ENCODE measurements at places on chromosomes 5 and 9.
A peak's percentile ranks its signal among the peaks of the same experiment; 100 is the strongest.

DNA sequence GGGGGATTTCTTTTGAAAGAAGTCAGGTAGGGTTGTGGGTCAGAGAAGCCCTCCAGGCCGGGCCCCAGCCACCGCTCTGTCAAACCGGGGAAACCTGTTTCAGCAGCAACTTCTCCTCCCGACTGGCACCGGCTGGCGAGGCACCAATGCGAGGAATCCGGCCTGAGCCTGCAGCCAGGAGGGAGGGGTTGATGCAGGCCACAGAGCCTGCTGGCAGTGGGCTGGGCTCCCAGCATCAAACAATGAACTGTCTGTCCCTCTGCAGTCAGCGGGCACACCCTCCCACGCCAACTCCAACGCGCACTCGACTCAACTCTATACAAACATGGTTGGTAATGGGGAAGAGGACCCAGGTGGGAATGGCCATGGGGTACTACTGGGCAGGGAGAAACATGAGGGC is 12.1 kb downstream of the PCDH1 start:
- DNase-seq, result peak; percentile 59

GRCh38 chr9:27563738-27564430 is 9.4 kb downstream of the C9orf72 start:
- DNase-seq, result no peak

DNA sequence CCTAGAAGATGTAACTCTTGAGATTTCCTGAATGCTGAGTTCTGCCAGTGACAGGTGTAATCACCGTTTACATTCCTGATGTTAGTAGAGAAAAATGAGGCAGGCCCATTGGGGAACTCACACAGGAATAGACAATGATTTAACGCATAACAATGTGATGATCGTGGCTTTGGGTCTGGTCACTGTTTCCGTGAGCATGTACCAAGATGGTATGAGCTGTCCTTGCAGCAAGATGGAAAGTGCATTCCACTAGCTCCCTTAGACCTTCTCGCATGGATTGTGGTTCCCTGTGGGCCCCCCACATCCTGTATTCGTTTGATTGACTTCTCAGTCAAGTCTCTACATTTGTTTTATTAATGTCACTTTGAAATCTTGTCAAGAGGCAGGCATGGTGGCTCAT is 124.0 kb upstream of the DAP start:
- DNase-seq, result no peak

GRCh38 chr9:130179331-130179907 is 7.2 kb downstream of the NCS1 start:
- no peak for DNase-seq

DNA sequence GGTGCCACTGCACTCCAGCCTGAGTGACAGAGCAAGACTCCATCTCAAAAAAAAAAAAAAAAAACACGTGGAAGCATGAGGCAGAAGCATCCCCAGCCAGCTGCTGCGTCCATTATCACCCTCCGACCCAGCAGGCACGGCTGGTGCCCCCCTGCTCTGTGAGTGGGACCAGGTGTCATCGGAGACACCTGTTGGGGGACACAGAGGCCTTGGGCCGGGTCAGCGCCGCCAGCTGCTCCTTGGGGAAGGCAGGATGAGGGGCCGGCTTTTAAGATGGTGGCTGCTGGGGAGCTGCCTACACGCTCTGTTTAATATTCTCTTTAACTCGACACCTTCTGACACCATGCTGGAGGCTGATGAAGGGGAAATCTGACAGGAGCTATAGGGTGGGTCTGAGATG is 80.2 kb upstream of the RUFY1 start:
- no peak for DNase-seq

DNA sequence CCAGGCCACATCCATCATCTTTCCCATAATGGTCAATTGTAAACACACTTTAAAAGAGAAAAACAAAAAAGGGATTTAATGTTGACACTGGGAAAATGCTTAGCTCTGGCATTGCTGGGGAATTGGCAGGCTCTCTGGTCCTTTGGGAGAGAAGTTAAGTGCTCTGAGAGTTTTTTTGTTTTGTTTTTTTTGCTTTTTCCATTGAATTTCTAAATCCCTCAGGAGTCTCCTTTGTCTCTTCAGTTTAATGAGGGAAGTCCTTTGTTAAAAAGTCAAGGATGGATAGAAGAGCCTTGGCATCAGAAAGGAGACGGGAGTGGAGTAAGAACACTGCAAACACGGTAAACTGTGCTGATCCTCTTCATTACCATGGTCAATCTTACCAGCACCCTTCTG is 7.1 kb upstream of the HAND1 start:
- no peak for DNase-seq

- peak; percentile 74 for DNase-seq
Measured at GRCh38 chr5:62578540-62578939, at the start of gene LRRC70. TSS of gene LRRC70 (plus strand) at chr5:62578819. CDS start at chr5:62579439, 620 bp downstream.

DNA sequence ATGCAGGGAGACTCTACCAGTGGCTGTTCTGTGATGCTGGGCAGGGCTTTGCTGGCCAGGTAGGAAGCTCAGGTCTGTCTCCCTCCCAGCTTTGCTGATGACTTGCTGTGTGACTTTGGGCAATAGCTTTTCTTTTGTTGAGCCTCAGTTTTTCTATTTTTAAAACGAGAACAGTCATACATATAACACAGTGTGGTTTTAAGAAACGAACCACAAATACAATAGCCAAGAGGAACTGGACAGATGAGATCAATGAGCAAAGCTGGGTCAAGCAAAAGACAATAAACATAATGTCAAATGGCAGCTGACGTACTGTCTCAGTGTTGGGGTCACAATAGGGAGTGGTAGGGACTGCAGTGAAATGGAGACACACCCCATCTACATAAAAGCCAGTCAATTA is 20.2 kb downstream of the SLIT3 start:
- no peak for DNase-seq

GRCh38 chr5:159386028-159386711 is 55.9 kb upstream of the IL12B start:
- no peak for DNase-seq

- DNase-seq, result no peak
Measured at GRCh38 chr9:134899818-134900217, 17.9 kb downstream of the FCN1 start.

DNA sequence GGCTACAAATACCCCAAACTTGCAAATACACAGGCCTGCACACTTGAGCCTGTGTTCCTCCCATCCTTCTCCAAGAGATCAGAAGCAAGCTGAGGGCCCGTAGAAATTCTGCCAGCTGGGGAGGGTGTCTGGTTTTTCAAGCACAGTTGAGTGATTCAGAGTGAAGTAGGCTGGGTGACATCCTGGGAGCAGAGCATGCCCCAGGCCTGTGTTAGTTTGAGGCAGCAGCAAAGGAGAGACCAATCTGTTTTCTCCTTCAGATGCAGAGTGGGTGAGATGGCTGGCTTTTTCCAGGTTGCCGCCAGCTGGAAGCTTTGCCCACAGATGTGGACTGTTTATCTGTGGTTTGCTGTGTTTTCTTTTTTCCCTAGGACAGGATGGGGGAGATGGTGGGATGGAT is 63.1 kb downstream of the RCL1 start:
- no peak for DNase-seq

DNA sequence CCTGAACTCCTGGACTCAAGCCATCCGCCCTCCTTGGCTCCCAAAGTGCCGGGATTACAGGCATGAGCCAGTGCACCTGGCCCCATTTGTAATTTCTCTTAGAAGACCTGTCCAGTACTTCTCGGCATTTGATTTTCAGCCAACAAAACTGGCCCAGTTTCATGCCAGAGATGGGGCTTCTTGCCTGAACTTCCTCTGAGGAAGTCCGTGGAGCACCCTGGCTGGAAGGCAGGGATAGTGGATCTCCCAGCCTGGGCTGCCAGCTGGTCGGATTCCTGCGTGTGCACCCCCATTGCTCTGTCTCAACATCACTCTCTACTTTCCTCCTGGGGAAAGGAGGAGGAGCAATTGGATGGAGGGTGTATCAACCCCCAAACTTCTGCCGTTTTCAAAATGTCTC is 39.0 kb downstream of the FAM78A start:
- no peak for DNase-seq

DNA sequence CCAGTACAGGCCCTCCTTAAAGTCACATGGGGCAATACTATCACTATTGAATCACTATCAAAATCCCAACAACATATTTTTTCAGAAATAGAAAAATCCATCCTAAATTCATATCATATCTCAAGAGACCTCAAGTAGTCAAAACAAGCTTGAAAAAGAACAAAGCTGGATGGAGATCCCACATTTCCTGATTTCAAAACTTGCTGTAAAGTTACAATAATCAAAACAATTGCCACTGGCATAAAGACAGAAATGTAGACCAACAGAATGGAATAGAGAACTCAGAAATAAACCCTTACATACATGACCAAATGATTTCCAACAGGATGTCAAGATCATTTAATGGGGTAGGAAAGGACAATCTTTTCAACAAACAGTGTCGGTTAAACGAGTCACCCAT is 41.3 kb upstream of the CDKN2AIPNL start:
- DNase-seq, result no peak

DNA sequence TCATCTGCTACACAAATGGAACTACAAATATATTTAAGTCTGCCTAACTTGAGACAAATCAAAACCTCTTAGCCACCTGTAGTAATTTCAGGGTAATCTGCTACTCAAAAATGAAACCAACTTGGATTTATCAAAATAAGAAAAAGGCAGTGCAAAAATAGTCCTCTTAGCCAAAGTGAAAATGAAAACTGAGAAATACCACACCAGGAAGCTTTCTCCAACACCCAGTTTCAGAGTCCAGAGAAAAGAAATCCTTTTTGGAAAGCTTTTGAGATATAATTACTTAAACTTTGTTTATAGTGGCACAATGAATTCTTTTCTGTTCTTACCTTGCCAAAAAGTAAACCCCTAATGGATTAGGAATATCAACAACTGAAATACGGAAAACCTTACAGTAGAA is 990.4 kb downstream of the EFNA5 start:
- no peak for DNase-seq

Data from HepG2 (cell line).